Stimulated activated CD8-positive, alpha-beta memory T cell treated with anti-CD3 and anti-CD28 coated beads, Interleukin-2, amount 100 ng/mL, for 1 hour (primary cell): ENCODE measurements at places on chromosomes 6 and 20.

DNA sequence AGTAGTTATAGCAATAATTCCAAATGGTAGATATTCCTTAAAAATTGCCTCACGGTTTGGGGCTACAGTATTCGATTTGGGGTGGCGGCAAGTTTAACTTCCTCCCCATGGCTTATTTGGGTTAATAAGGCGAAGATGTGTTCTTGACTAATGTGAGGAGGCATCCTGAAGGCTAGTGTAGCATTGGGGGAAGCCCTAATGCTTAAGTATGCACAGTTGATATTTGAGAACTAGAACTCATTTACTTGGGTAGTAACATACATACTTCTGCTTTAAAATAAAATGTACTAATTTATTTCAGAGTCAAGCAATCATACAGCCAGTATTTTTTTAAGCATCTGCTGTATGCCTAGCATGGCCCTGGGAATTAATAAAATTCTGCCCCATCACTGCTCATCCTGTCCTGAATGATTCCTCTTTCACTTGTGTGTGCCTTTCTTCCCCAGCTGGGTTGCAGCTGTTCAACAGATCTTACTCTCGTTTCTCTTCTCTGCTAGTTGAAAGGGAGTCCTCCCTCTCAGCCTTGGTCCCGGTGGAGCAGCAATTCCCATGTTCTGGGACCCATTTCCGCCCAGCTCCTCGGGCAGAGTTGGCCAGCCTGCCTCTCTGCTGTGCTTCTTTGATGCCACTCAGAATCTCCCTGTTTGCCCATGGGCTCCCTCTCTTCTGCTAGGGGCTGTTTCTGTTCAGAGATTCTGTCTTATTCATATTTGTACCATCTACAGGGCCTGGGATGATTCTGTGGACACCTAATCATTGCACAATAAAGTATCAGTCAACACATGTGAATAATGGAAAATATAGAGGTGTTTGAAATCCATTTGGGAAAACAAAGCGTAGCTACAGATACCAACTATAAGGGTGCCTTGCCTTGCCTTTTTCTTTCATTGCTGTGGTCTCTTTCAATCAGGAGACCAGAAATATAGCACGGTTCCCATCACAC, 104.8 kb downstream of the ARID1B start:
- no peak for DNase-seq

GRCh38 chr6:125963817-125964216, 7.2 kb downstream of the HINT3 start:
- DNase-seq: no peak

DNA sequence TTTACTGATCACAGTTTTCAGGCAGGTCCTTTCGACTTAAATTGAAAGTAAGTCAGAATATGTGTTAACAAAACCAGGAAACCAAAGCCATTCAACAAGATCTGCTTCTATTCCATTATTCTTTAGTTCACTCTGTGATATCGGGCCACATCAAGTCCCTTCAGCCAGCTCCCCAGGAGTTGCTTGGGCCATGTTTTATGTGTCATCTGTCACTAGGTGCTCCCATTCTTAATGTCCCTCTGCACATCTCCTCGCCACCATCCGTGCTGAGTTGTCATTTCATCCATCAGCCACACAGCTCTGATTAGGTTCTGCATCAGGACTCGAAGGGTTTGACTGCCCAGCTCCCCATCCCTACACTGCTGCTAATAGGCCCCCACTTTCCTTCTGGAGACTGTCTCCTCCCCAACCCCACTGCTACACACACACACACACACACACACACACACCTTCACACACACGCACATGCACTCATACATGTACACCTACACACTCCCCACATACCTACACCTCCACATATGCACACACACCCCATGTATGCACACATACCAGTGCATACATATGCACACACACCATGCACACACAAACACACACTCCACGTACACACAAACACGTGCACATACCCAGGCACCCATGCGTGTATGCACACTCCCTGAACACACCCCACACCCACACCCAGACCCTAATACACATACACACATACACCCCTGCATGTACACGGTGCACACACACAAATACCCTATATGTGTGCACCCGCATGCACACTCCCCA, 143.3 kb upstream of the GMDS start:
- DNase-seq: no peak

DNA sequence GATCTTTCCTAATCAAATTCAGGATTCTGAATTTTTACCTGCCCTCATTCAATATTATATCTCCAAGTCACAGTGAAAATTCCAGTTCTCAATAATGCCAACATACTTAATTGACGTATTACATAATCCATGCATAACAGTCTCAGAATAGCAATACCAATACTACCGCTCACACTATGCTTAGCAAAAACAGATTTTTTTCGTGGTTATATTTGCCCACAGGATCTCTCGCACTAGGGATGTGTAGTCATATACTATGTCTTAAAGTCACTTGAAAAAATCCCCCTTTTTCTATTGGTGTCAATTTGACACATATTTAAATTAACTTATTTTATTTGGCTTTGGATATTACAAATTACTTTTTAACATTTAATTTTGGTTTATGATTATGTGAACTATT, 323.1 kb upstream of the SLC35B3 start:
- DNase-seq: no peak

- DNase-seq: no peak
Observed at GRCh38 chr6:7528565-7528964, 12.9 kb upstream of the DSP start.

DNA sequence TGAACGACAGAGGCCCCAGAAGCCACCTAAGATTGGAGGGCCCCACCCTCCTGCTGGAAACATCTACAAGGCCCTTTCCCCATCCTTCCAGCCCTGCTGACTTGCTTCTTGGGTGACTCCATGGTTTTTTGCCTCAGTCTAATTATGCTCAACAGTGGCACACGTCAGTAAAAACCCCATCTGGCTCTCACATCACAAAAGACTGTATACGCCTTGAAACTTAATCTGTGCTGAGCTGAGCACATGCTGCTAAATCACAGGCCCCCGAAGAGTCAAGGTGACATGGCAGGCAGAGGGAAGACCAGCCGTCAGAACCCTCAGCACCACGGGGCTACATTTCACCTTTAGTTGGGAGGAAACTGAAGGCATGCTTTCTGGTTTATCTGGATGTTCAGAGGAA, 323.1 kb downstream of the CDH26 start:
- no peak for DNase-seq

GRCh38 chr20:407953-408842, at the start of gene RBCK1:
RBCK1 (plus strand) TSS chr20:408299; CDS start chr20:408758, 459 bp downstream.
- peak; percentile 82 for DNase-seq

DNA sequence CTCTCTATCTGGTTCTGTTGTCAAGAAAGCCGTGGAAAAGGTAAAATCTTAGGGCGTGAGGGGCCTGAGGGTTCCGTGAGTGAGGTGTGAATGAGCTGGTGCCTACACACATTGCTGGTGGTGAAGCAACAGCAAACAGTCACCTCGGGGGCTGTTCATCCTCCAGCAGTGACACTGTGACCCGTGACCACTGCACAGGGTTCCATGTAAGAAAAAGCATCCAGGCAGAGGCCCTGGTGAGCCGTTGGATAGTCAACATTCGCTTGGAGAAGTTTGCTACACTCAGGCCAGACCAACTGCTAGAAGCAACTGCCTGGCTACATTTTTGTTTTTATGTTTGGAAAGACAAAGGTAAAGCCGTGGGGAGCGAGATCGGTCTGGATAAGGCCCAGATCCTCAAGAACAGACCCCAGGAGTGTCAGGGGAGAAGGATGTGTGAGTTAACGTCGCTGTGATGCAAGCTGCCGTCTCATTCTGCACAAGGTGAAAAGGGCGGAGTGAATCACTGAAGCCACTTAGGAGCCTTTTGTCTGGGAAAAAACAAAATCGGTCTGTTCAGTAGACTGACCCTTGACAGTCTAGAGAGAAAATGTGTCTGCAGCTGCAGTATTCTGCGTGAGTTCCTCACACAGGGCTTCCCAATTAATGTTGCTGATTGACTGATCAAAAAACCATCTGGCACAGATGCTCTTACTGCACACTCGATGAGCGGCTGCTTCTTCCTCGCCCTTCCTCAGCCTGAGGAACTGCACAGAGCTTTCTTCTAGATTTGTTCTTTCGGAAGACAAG, 404.0 kb downstream of the SMOC2 start:
- DNase-seq: no peak

GRCh38 chr6:64811119-64811518, 895.9 kb downstream of the EYS start:
- no peak for DNase-seq

GRCh38 chr20:62503401-62504178, 27.8 kb upstream of the GATA5 start:
- no peak for DNase-seq

GRCh38 chr6:148144917-148145521, 197.6 kb upstream of the SASH1 start:
- DNase-seq: peak; percentile 21

DNA sequence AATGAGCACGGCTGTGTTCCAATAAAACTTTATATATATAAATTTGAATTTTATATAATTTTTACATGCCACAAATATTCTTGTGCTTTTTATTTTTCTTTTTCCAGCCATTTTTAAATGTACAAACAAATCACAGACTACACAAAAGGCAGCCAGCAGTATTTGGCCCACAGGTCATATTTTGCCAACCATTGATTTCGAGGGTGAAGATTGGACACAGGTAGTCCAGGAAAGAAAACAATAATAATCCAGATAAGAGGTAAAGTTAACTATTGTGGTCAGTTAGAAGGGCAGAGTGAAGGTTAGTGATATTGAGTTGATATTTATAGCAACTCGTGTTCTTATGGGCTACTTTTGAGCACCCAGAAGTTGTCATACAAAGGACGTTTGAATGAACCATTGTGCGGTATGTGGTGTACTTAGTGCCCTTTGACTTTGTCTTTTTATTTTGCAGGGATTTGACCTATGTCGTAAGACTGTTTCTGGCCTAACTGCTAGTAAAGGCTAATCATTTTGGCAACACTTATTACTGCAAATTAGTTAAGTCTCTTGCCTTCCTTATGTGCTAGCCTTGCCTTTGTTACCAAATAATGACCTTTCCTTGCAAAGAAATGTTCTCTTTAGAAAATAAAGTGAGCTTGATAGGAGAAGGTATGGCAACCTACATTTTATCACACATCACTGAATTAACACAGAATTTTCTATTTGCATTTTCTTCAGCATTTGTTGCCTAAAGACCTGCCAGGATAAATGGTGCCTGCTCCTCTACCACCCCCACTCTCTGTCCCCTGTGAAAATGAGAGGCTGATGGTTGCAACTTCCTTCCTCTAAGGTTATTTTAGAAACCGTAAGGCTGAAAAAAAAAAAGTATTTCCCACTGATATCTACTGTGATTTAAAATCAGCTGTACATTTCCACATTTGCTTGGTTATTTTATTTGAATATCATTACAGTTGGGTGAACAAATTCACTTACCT, 493.9 kb upstream of the SOX4 start:
- no peak for DNase-seq

GRCh38 chr6:118367314-118367713, 180.8 kb upstream of the PLN start:
- no peak for DNase-seq

DNA sequence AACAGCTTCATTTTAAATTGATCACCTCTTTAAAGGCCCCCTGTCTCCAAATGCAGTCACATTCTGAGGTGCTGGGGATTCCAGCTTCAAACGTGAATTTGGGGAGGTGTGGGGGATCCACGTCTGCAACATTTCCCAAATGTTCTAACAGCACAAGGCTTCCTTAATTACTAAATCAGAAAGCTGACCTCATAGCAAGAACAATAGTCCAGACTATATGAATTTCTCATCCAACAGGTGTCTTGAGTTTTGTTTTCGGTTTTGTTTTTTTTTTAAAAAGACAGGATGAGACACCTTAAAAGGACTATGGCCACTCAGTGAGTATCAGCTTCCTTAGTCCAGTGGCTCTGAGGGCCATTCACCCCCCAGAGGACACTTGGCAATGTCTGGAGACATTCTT, 11.5 kb downstream of the ATP9A start:
- no peak for DNase-seq

GRCh38 chr6:130520801-130521200, 155.0 kb downstream of the TMEM200A start:
- DNase-seq: no peak

DNA sequence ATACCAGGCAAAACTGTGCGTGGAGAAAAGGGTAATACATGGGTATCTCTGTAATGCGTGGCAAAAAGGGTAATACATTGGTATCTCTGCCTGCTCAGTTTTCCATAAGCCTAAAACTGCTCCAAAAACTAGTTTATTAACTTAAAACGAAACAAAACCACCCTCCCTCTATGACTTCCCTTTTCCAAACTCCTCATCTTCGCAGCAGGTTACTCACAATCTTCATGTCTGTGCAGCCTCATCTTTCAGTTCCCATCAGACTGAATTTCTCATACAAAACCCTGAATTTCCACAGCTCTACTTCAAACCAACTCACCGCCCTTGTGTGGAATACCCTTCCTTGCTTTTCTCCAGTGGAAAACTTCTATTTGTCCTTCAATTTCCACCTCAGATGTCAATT, 199.4 kb downstream of the PHACTR1 start:
- no peak for DNase-seq

DNA sequence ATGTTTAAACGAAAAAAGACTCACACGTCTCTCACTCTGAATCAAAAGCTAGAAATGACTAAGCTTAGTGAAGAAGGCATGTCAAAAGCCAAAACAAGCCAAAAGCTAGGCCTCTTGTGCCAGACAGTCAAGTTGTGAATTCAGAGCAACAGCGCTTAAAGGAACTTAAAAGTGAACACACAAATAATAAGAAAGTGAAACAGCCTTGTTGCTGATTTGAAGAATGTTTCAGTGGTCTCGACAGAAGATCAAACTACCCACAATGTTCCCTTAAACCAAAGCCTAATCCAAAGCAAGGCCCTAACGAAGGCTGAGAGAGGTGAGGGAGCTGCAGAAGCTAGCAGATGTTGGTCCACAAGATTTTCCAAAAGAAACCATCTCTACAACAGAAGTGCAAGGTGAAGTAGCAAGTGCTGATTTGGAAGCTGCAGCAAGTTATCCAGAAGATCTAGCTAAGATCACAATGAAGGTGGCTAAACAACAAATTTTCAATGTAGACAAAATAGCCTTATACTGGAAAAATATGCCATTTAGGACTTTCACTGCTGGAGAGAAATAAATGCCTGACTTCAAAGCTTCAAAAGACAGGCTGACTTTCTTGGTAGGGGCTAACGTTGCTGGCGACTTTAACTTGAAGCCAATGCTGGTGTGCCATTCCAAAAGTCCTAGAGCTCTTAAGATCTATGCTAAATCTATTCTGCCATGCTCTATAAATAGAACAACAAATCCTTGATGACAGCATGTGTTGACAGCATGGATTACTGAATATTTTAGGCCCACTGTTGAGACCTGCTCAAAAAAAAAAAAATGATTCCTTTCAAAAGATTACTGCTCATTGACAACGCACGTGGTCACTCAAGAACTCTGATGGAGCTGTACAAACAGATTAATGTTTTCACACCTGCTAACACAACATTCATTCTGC, 40.3 kb downstream of the SEC63 start:
- DNase-seq: no peak

- no peak for DNase-seq
Observed at GRCh38 chr6:26220145-26220970, 133.1 kb downstream of the HFE start.

DNA sequence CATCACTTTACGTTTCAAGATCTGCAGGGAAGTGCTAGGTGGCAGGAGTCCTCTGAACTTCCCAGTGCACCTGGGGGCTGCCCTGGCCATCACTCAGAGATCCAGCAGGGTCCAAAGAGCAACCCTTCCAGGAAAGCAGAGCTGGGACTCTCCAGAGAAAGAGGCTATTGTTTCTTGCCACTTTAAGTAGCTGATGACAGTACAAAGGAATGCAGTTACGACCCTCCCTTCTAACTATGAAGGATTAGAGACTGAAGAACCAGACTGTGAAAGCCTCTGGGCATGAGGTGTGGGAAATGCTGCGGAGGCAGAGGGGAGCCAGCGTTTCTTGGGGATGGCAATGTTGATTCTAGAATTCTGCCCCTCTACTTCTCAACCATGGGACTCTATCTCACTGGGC, 189.1 kb upstream of the SUPT3H start:
- no peak for DNase-seq
